Neural crest cell (in vitro differentiated cells): ENCODE measurements at places on chromosomes 13 and 19. TPM values are rescaled to one million over a fixed set of nuclear protein-coding genes. Genes with fewer than 3 reads are reported as not detected.

DNA sequence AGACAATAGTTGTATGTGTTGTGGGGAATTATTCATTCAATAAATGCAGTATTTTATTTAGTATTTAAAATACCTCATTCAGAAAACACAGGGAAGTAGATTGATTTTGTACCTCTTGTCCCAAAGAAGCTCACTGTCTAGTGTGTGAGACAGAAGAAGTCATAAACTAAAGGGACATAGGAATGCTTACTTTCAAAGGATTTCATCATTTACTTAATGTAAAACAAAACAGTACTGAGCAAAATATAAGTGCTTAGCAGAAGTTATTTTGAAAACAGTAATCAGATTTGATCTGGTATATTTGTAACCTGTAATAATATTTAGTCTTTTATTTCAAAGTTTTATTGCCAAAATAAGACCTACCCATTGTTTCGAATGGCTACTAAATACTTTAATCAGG lies 117.9 kb downstream of the TDRD3 start:
- peaks cover 4% of the 10 kb centered on the region for H3K4me1 ChIP-seq
- H3K27ac ChIP-seq: no peak overlapping the region
- peaks cover 30% of the 10 kb centered on the region for H3K36me3 ChIP-seq
- no peak overlapping the region for H3K4me3 ChIP-seq
- no peak for DNase-seq

Gene ODAD3
- total RNA-seq: 2.2 and 3.1 TPM in 2 replicates

- no peak for DNase-seq
- no peaks in the 10 kb centered on the region for H3K27me3 ChIP-seq
- H3K4me1 ChIP-seq: peaks cover 32% of the 10 kb centered on the region
- H3K36me3 ChIP-seq: peaks cover 3% of the 10 kb centered on the region
- H3K4me3 ChIP-seq: no peak overlapping the region
- no peak overlapping the region for H3K27ac ChIP-seq
These were observed 155.4 kb downstream of the DCT start for GRCh38 chr13:94323764-94324758.

- peaks cover 12% of the 10 kb centered on the region for H3K4me1 ChIP-seq
- H3K27ac ChIP-seq: no peak overlapping the region
- H3K4me3 ChIP-seq: no peak overlapping the region
- no peak for DNase-seq
- no peaks in the 10 kb centered on the region for H3K27me3 ChIP-seq
These were observed 102.7 kb downstream of the ELF1 start for GRCh38 chr13:40916207-40916998.

- DNase-seq: no peak
- H3K4me3 ChIP-seq: no peak overlapping the region
- no peaks in the 10 kb centered on the region for H3K27me3 ChIP-seq
- H3K27ac ChIP-seq: no peak overlapping the region
- peaks cover 7% of the 10 kb centered on the region for H3K4me1 ChIP-seq
These were observed 1514.7 kb upstream of the MIR17HG start for GRCh38 chr13:89832827-89833226.

GRCh38 chr13:75947448-75947847 lies 311.3 kb downstream of the LMO7 start:
- no peaks in the 10 kb centered on the region for H3K36me3 ChIP-seq
- no peaks in the 10 kb centered on the region for H3K27me3 ChIP-seq
- no peaks in the 10 kb centered on the region for H3K4me1 ChIP-seq
- no peak overlapping the region for H3K4me3 ChIP-seq
- no peak overlapping the region for H3K27ac ChIP-seq
